ENCODE measurements at places on chromosomes 2 and 18. TPM values are rescaled to one million over a fixed set of nuclear protein-coding genes. Genes with fewer than 3 reads are reported as not detected.

DNA sequence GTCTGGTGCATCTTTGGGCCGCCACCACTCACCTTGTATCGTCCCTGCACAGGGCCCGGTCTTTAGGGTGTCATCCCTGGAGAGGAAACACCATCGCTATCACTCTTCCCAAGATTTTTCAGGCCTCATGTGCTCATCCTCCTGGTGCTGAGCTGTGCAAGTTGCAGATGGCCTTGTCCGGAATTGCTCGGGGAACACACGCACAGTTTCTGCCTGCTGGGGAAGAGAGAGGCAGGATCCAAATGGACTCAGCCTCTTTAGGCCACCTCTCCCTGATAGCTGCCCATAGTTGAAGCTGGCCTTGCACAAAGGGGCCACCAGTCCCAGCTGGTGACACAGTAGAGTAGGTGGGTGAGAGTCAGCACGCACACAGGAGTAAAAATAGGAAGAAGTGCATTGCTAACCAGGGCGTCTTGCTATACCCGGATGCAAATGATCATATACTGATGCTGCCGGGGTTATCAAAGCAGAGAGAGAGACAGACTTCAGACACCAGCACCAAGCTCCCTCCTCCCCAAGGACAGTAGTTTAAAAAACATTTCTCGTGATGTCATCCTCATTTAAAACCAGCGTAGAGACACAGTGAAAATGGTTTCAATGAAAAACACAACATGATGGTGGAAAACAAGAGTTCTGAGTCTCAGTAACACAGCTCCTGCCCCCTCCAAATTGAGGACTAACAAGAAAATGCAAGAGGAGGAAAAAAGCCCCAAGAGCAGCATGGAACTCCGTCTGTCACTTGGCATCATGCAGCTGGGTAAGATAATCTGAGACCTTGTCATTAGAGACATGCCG, 147.5 kb upstream of the NCK2 start:
- no peak for DNase-seq

DNA sequence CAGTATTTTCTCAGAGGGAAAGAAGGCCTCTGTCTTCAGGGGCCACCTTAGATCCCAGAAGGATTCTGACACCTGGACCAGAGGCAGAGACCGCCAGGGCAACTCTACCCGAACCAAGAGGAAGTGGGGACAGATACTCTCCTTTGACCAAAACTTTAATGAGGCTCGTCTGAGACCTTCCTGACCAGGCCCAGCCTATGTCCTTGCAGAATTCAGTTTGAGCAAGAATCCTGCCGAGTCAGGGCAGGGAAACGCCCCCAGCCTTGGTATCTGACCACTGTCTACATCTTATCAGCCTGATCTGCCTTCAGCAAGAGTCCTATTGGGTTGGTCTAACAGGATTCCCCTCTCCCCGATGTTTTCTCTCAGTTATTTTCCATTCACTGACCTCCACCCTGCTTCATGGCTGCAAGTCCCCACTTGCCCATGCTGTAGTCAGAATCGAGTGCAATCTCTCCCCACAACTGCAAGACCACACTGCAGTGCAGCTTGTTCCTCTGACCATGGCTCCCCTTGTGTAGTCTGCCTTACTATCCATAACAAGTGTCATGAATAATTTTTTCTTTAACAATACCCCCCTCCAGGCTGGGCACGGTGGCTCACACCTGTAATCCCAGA, 95.0 kb downstream of the MSH2 start:
- DNase-seq = no peak

FSIP2 gene
- polyA plus RNA-seq = 2.9 TPM

DNA sequence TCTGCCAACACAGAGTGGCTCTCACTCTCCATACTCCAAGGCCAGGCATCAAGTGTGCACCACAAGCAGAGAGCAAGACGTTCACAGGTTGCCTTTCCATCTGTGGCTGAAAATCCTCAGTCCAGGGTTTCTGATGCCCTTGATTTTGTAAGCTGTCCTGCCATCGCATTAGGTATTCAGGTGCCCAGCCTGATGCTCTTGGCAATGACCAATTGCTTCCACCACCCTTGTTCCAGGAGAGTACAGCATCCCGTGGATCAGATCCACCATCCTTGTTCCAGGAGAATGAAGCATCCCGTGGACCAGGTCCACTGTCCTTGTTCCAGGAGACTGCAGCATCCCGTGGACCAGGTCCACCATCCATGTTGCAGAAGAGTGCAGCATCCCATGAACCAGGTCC, 133.4 kb upstream of the GPC1 start:
- DNase-seq = no peak

- DNase-seq = no peak
Observed at GRCh38 chr2:150698016-150698661, 210.7 kb upstream of the RND3 start.

GRCh38 chr18:54558609-54559585, 32.1 kb upstream of the DYNAP start:
- DNase-seq = peak; percentile 55

DNA sequence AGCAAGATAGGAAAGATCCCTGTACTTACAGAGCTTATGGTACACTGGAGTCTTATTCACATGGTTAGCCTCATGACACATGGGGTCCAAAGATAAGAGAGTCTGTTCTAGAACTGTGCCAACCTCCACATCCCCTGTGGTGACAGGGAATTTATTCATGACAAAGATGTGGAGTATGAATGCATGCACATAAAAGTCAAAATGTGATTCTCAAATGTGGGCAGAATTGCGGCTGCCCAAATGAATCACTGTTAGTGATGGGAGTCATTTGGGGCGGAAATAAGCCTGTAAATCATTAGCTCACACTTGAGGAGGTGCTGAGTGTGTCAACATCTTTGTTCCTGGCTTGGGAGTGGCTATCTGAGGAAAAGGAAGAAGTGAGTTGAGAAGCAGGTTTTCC, 560.6 kb downstream of the SLC4A3 start:
- DNase-seq = no peak

Data from small intestine (tissue), 16 donors.